ENCODE measurements at places on chromosomes 1 and 21.

GRCh38 chr1:72003092-72003491, 279.2 kb downstream of the NEGR1 start:
- no peak for DNase-seq

DNA sequence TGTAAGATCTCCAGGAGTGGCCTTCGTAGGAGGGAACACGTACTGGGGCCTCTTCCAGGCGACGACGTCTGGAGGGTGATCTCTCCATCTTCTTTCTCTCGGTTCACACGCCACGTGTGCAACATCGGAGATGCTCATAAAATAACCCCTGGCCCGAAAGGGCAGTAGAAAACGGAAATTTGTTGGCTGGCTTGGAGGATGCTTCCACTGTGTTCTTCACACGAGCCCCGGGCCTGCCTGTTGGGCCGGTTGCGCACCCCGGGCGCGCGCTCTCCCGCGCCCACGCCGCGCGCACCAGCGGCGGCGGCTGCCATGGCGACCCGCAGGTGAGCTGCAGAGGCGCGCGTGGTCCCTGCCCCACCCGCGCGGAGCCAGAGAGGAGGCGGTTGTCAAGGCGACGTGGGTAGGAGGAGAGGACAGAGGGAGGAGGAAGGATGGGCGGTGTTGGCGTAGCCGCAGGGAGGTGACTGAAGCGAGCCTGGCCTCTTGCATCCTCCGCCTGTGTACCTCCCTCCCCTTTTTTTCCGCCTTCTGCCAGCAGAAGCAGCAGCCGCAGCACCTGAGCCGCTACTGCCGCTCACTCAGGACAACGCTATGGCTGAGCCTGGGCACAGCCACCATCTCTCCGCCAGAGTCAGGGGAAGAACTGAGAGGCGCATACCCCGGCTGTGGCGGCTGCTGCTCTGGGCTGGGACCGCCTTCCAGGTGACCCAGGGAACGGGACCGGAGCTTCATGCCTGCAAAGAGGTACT, at the start of gene ELAPOR1:
Gene ELAPOR1, plus strand, starts transcription at position 526 of the 752 bp plus-strand sequence. Its CDS starts 69 bp downstream, at position 595.
- DNase-seq, result peak; percentile 82

DNA sequence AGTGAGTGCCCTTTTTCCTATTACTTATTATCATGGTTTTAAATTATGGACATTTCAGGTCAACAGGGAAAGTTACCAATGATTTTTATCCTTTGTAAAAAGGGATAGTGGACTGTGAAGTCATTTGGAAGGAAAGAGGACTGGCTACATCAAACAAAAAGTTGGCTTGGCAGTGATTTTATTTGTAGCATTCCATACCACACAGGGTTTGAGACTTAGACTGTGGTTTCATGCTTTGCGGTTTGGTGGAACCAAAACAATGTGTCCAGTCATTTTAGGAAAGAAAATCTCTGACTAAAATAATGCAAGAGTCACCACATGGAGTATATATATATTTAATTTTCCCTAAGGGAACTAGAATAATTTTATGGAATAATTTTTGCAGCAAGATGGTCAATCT, 239.5 kb downstream of the HMCN1 start:
- no peak for DNase-seq

GRCh38 chr1:33346927-33347649, 26.2 kb upstream of the A3GALT2 start:
- no peak for DNase-seq

GRCh38 chr1:156406251-156406650, 37.2 kb downstream of the RHBG start:
- DNase-seq, result no peak

- no peak for DNase-seq
Measured at GRCh38 chr1:149979245-149979971, 31.1 kb downstream of the OTUD7B start.

Measured in activated CD8-positive, alpha-beta memory T cell treated with anti-CD3 and anti-CD28 coated beads for 1 hour (primary cell).